ENCODE measurements at places on chromosomes 6 and 20.

GRCh38 chr20:5552154-5552553 is 198.0 kb upstream of the SHLD1 start:
- no peak for DNase-seq

GRCh38 chr20:60048634-60049521 is 90.7 kb downstream of the CDH26 start:
- DNase-seq = no peak

DNA sequence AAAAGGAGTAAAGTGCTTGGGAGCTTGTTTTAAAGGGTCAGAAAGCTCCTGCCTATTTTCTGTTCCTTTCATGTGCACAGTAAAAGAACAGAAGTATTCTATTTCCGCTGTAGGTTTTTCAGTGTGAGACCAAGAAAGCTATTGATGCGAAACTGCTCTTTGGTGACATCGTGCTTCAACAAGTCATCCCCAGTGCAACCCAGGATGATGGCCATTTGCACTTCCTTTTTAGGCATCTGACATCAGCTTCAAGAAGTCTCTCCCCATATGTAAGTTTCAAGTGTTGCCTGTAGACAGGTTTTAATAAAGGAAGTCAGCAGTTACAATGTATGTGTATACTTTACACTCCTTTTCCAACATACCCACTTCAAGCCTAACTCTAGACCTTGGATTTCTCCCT is 131.6 kb downstream of the RFX6 start:
- no peak for DNase-seq

DNA sequence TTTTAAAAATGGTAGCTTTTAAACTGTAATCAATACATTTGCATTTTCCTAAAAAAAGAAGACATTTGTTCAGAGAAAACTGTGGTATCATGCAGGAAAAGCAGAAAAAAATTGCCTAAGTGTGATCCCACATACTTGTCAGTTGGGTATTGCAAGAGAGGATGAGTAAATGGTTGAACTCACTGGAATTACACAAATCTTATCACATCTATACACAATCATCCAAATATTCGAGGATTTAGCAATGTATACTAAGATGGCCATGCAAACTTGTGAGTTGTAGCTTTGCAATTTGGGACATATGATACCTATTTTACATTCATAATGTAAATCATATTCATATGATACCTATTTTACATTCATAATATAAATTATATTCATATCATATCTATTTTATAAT is 58.2 kb upstream of the GJE1 start:
- no peak for DNase-seq

DNA sequence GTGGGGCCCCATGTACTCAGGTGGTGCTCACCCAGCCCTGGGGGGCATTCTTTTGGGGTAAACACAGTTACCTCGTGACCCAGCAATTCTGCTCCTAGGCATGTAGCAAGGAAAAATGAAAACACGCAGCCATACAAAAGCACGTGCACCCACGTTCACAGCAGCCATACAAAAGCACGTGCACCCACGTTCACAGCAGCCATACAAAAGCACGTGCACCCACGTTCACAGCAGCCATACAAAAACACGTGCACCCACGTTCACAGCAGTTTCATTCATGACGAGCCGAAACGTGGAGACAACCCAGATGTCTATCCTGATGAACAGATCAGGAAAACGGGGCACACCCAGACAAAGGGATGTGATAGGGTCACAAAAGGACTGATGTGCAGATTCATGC is 57.1 kb downstream of the YTHDF1 start:
- no peak for DNase-seq

GRCh38 chr6:40623932-40624331 is 36.8 kb upstream of the LRFN2 start:
- no peak for DNase-seq

- DNase-seq = no peak
Observed at GRCh38 chr6:167644412-167645132, 182.1 kb upstream of the AFDN start.

GRCh38 chr6:14885498-14885897 is 360.4 kb upstream of the JARID2 start:
- DNase-seq = no peak

- no peak for DNase-seq
Observed at GRCh38 chr6:88870717-88871330, 92.6 kb downstream of the RNGTT start.

GRCh38 chr6:53922539-53922981 is 127.8 kb downstream of the LRRC1 start:
- DNase-seq = no peak

GRCh38 chr6:124747349-124747748 is 214.9 kb upstream of the RNF217 start:
- no peak for DNase-seq

Data from stimulated activated CD4-positive, alpha-beta T cell treated with anti-CD3 and anti-CD28 coated beads, Interleukin-15, amount 100 ng/mL, for 1 hour (primary cell).